ENCODE measurements at places on chromosomes 6 and 20. TPM values are rescaled to one million over a fixed set of nuclear protein-coding genes. Genes with fewer than 3 reads are reported as not detected.

CST8 gene
- total RNA-seq: not detected

ZNF391 gene
- 3.2 TPM for total RNA-seq

TMX4 gene
- total RNA-seq: 41.4 TPM

DNA sequence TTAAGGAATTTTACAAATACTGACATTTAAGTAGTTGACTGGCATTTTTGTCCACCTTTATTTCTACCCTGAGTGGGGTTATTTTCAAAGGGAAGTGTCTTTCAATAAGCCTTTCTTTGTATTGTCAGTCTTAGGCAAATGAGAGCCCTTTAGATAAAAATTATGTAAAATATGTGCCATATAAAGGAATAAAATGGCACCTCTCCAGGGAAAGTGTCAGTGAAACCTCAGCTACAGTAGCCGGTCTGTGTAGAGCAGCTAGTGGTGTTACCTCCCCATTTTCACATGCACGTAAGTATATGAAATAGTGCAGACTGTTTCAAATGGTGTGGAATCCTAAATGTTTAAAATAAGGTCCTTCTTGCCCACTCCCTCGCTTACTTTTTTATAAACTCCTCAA is 5.0 kb downstream of the FAM217B start:
- DNase-seq: no peak
- H3K4me1 ChIP-seq: peaks cover 46% of the 10 kb centered on the region
- H3K36me3 ChIP-seq: peaks cover 33% of the 10 kb centered on the region
- no peak overlapping the region for H3K4me3 ChIP-seq

GRCh38 chr6:1613346-1613687 is 3.6 kb downstream of the FOXC1 start:
- peak overlapping the region; percentile 13 for H3K27ac ChIP-seq
- H3K36me3 ChIP-seq: no peaks in the 10 kb centered on the region
- peaks cover 61% of the 10 kb centered on the region for H3K27me3 ChIP-seq

- H3K4me3 ChIP-seq: no peak overlapping the region
- no peaks in the 10 kb centered on the region for H3K4me1 ChIP-seq
- DNase-seq: no peak
- no peaks in the 10 kb centered on the region for H3K27me3 ChIP-seq
These were observed 406.2 kb upstream of the NOX3 start for GRCh38 chr6:155861821-155862220.

GRCh38 chr6:78605909-78606446 is 261.4 kb upstream of the IRAK1BP1 start:
- DNase-seq: no peak
- no peak overlapping the region for H3K4me3 ChIP-seq
- H3K27me3 ChIP-seq: no peaks in the 10 kb centered on the region
- no peaks in the 10 kb centered on the region for H3K4me1 ChIP-seq

All from activated CD4-positive, alpha-beta T cell treated with anti-CD3 and anti-CD28 coated beads, Interleukin-2, amount 10 ng/mL, durations not matched to agents 7 days and 5 days (primary cell).